ENCODE measurements at places on chromosomes 6 and 20.

DNA sequence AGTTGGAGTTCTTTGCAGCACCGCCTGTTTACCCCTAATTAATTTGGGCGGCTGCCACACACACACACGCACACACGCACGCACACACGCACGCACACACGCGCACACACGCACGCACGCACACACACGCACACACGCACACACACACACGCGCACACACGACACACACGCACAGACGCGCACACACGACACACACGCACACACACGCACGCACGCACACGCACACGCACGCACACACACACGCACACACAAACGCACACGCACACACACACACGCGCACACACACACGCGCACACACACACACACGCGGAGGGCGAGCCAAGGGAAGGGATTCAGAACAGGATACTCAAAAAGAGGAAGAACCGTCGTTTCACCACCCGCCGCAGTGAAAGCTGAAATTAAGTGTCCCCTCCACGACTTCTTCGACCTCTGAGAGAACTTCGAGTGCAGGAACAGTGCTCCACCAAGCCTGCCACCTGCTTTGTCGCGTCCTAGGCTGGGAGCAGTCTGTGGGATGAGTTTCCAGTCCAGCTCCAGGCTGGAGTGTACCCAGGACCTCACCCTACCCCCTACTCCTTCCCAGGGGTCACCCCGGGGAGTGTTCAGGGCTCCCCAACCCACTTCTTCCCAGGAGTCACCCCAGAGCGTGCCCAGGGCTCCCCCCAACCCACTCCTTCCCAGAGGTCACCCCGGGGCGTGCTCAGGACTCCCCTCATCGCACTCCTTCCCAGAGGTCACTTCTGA is 1.1 kb downstream of the RNASET2 start:
- DNase-seq: no peak

DNA sequence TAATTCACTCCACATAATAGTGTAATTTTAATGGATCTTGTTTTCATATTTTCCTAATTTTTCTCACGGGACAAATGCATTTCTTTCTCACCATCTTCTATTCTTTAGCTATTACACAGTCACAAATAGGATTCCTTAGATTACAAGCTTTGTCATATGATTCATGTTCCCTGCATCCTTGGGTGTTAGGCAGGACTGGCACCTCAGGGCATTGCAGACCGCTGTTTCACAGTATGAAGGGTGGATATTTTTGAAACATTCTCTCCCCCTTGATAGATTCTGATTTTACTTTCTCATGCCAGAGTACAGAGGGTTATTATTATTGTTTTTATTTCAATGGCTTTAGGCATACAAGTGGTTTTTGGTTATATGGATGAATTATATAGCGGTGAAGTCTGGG is 602.5 kb downstream of the PHF3 start:
- no peak for DNase-seq

DNA sequence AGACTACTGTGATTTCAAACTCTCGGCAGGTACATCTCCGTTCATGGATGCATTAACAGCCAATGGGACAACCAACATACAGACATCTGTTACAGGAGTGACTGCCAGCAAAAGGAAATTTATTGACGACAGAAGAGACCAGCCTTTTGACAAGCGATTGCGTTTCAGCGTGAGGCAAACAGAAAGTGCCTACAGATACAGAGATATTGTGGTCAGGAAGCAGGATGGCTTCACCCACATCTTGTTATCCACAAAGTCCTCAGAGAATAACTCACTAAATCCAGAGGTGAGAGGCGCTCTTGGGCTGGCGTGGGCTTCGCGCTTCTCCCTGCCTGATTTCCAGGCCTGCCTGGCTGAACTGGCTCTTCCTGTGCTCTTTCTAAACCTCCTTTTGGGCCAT is 68.4 kb downstream of the RPP40 start:
- peak; percentile 4 for DNase-seq

DNA sequence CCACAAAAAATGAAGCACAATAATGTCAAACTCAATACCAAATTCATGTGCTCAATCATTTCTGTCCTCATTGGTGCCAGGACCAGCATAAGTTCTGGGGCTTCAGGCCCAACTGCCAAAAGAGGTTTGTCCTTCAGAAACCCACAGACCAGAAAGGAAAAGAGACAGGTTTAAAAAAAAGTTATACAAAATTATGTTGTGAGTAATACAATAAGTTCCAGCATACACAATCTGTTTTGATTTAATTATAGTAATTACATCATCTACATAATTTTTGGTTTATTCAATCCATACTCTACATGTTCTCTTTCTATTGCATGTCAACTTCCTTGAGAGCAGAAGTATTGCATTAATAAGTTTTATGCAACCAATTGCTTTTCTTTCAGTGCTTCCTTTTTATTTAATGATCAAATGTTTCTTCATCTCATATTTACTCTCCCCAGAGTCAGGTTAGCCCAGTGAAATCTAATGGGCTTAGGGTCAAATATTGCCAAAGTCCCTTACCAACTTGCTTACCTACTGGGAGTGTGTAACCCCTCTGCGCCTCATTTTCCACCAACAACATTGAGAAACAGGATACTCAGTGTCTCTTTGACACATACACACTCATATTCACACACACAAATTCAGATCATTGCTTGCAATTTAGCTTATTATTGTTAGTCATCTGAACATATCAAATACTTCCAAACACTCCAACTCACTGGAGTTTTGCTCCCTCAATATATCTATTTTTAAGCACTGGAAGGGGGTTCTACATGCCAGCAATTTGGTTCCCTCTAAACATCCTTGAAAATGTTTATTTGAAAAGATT is 424.4 kb upstream of the MARCKS start:
- DNase-seq: no peak

Data from stimulated activated CD4-positive, alpha-beta T cell treated with anti-CD3 and anti-CD28 coated beads, TNF-alpha, amount 100 ng/mL, for 48 hours (primary cell).